Effector CD4-positive, alpha-beta T cell (primary cell): ENCODE measurements at places on chromosomes 13 and 19.

GRCh38 chr19:32691291-32691951 lies at the start of gene NUDT19:
Gene NUDT19, plus strand, starts transcription at chr19:32691821. Its CDS starts 140 bp downstream, at chr19:32691961.
- peak; percentile 55 for DNase-seq

- no peak for DNase-seq
Observed at GRCh38 chr13:26989957-26990713, 181.5 kb downstream of the USP12 start.

GRCh38 chr13:73661687-73662425 lies 472.3 kb downstream of the KLF12 start:
- DNase-seq = no peak

DNA sequence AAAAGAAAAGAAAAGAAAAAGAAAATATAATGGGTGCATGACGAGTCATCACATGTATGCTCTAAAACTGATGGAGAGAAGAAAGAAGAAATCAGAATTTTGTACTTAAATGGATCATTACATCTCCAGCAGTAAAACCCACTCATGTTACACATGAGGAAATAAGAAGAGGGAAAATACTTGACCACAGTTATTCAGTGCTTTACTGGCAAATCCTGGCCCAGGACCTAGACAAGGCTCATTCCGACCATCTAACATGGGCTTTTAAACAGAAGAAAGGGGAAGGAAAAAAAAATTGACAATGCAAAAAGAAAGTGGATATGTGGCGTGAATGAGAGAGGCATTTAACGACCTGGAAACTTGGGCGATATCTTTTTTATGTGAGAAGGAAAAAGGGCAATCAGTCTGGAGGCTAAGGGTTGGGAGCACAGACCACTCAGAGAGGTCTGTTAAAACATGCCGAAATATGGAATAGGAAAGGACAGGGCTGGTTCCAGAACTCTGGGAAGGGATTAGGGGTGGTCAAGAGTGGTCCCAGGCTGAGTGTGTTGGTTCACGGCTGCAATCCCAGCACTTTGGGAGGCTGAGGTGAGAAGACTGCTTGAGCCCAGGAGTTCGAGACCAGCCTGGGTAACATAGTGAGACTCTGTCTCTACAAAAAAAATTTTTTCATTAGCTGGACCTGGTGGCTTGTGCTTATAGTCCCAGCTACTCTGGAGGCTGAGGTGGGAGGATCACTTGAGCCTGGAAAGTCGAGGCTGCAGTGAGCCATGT lies 1.6 kb downstream of the SIGLECL1 start:
- no peak for DNase-seq

DNA sequence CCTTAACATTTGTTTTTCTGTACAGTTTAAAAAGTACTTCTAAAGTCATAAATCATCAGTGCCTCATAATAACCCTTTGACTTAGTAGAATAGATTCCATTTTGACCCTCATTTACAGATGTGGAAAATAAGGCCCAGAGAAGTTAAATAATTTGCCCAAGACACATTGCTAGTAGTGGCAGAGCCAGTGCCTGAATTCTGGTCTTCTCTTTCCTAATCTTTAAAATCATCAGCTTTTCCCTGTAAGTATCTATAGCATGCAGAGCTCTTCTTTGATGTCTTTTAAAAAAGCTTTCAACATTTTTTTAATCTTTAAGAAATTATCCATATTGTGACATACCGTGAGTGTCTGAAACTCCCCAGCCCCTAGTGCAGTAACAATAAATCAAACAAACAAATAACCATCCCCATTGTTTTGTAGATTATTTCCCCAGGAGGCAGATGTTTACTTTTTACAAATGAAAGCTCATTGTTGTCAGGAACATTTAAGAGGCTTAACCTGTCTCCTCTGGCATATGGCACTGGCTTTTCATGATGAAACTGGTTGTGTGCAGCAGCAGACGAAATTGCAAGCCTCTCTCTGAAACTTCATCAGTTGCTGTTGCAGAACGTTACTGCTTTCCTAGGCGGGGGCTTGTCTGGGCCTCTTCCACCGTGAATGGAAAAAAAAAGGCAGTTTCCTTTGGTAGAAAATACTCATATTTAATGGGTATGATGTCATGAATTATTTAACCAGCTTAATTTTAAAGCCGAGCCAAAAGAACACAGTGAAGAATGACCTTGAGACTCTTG lies 31.7 kb upstream of the PCDH8 start:
- DNase-seq = no peak

GRCh38 chr13:73038064-73038463 lies 20.7 kb upstream of the KLF5 start:
- DNase-seq = no peak

GRCh38 chr13:42318570-42318969 lies 46.6 kb downstream of the AKAP11 start:
- DNase-seq = no peak

DNA sequence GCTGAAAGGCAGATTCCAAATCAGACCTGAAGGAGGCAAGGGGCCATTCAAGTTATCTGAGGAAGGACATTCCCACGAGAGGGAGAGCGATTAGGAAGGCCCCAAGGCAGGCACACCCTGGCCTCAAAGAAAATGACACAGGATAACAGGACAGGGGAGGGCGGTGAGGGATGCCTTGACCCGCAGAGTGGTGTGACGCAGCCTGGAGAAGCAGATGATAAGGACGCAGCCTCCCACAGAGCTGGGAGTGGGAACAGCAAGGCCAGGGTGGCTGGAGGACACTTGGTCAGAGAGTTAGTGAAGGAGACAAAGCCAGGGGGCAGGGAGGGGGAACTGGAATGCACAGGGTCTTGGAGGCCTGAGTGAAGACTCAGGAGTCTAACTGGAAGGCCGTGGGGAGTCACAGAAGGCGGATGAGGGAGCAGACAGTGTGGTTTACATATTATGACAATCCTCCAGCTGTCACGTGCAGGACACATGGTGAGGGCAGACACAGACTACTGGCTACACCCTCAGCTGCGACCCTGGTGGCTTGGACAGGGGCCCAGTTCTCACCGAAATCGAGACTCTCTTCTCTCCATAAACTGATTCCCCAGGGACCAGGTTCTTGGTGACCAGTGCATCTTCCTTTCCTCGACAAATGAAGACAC lies 5.8 kb upstream of the DYRK1B start:
- no peak for DNase-seq

- no peak for DNase-seq
Observed at GRCh38 chr13:109114162-109114561, 484.8 kb downstream of the MYO16 start.

- no peak for DNase-seq
Observed at GRCh38 chr13:79637133-79637763, 156.3 kb downstream of the NDFIP2 start.

DNA sequence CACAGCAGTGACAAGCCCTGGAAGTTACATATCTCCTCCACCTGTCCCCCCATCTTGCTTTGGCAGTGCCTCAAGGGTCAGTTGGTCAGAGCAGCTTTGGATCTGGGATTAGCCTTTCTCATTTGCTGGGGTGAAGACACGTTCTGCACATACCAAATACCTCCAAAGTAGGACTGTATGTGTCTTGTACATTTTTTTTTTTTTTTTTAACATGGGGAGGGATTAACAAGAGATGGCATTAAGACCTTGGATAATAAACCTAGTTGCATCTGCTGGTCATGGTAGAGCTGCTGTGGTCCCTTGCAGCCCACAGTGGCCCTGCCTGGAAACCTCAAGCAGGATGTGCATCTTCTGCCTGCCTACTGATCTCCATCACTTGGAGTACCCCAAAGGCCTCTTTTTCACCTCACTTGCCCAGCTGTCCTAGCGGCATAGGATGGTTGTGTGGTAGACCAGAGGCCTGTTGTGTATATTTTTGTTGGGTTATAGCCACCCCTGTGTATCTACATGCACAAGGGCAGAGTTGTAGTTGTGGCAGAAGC lies 2.5 kb downstream of the RPS19 start:
- DNase-seq = no peak

- DNase-seq = no peak
Observed at GRCh38 chr19:38139122-38139521, 84.9 kb downstream of the DPF1 start.

DNA sequence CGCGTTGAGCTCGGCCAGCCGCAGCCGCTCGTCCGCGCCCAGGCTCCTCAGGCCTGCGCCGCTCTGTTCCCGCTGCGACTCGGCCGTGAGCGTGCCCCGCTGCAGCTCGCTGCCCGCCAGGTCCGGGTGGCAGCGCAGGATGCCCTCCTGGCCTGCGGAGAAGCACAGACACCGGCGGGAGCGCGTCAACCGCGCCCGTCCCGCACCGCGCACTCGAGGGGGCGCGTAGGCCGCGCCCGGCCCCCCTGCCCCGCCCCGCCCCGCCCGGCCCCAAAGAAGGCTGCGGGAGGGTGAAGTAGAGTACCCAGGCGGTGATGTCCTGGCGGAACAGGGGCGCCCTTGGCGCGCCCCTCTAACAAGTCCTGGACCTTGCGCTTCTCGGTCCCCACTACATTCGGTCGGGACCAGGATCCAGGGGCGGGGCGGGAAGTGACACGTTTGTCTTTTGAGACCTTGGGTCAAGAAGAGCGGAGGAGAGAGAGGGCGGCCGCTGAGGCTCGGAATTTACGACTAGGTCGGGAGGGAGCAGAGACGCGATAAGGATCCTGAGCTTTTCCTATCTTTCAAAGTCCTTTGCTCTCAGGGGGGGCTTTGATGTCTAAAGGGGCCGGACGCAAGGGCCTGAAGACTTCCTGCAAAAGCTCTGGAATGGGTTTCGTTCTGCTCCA lies 9.3 kb upstream of the CDX2 start:
- DNase-seq = no peak

DNA sequence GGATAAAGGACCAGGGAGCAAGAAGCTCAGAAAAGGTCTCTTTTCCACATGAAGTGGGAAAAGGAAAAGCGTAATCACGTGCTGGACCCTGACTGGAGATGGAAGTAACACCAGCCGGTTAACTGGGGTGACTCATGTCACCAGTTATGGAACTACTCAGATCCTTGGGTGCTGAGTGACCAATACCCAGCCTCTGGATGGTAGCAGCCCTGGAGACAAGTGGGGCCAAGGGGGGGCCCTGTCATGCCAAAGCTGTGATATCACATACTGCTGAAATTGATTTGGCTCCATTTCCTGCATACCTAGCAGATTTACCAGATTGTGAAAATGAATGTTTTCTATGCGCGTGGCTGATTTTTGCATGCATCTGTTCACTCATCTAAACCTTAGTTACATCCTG lies 158.9 kb downstream of the ZIC5 start:
- no peak for DNase-seq

DNA sequence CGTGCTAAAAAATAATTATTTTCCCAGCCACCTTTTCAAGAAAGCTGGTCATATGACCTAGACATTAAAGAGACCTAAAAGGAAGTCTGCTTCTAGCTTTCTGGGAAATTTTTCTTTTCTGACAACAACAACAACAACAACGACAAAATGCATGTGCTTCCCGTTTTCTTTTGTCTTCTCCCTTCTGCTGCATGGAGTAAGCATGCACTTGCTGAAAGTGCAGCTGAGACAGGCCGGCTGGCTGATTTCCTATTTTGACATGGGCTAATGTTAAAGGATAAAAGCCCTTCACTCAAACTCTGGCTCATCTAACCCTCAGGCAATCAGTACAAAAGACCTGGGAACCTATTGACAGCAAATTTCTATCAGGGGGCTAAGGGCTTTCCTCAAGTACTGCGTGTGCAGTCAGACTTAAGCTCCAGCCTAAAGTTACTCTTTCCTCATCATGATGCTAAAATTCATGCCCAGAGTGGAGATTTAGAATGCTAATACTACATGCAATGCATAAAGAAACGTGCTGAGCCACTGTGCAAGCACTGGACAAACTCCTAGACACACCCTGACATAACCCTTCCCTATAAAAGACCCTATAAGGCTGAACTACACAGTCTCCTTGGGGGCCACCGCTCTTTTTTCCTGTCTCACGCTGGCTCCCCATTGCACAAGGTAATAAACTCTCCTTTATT lies 811.1 kb downstream of the UQCRFS1 start:
- DNase-seq = no peak

DNA sequence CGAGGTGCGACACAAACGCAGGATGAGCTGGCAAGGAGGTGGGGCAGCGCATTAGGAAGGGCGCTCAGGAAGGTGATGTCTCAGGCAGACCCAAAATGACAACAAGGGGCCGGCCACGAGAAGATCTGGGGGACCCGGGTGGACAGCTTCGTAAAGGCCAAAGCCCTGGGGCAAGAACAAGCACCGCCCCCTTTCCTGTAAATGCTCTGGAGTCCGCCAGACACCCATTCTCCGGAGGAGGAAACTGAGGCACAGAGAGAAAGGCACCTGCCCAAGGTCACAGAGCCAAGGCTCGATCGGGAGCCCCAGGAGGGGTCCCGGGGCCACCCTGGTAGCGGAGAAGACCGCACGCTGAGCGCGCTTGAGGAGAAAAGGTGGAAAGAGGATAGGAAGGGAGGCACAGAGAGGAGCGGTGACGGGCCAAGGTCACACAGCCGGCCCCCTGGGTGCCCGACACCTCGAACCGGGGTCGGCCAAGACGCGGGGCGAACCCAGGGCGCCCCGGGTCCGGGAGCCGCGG lies 571 bp downstream of the SAFB2 start:
- DNase-seq = no peak

DNA sequence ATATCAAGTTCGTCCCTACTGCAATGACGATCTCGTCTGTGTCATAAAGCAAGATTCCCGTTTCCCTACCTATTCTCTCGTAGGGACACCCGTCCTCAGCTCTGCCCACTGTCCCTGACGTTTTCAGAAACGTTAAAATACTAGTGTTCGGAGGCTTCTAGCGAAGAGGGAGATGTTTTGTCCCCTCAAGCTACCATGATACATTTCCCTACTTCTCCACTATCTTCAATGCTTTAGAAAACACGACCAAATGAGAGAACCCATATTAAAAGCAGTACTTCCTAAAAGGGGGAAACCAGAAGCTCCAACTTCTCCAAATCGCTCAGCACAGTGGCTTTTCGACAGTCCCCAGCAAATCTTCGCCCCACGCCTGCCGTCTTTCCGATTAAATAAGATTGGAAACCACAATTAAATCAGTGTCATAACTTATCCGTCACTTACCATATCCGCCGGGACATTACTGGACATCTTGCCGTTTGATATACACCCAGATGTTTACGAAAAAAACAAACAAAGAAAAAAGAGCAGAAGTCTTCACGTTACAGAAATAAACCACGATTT lies 1.3 kb downstream of the UBL3 start:
- DNase-seq = no peak

DNA sequence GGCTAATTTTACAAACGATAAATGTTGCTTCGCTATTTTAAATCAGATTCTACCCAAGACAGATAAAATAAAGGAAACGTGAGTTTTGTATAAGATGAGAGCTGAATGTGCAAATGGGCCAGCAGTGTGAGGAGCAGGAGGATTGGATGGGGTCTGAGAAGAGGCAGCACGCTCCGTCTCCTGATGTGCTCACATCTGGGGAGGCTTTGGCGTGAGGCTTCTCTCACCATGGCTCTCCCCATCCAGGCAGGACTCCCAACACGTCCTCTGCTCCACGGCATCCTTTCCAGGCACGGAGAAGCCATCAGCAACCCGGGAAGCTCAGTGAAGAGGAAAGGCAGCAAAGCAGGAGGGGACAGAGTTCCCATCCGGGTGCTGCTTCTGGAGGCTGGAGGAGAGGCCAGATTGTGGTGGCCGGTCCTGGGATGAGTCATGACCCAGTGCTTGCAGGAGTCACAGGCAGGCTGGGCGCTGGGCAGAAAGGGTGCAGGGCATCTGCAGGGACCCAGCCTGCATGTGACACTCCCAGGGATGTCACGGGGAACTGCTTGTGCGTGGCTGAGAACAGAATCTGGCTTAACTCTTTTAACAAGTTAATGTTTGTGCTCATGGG lies 47.5 kb downstream of the ZNF536 start:
- DNase-seq = no peak

GRCh38 chr19:45972081-45972946 lies 1.4 kb downstream of the NOVA2 start:
- no peak for DNase-seq

- DNase-seq = no peak
Observed at GRCh38 chr13:32582281-32582680, 4.0 kb upstream of the PDS5B start.

GRCh38 chr13:44713788-44714469 lies 137.8 kb upstream of the TSC22D1 start:
- no peak for DNase-seq
